ENCODE measurements at places on chromosomes 5 and 9.

DNA sequence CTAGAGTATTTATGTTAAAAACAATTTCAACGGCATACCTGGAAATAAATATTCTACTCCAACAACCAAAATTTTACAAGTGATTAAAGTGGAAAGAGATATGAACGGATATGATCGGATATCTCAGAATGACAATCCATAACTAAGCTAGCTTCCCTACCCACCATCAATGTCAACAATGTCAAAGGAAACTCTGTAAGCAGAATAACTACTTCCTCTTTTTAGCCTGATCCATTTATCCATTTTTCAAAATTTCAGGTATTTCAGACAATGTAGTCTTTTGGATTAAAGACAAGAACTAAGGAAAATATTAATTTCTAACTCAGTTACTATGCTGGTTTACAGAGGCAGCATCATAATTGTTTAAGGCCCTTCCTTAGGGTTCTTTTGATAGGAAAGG lies 188.7 kb downstream of the DENND1A start:
- DNase-seq = no peak

GRCh38 chr5:76690704-76691466 lies 25.0 kb upstream of the F2R start:
- DNase-seq = no peak

DNA sequence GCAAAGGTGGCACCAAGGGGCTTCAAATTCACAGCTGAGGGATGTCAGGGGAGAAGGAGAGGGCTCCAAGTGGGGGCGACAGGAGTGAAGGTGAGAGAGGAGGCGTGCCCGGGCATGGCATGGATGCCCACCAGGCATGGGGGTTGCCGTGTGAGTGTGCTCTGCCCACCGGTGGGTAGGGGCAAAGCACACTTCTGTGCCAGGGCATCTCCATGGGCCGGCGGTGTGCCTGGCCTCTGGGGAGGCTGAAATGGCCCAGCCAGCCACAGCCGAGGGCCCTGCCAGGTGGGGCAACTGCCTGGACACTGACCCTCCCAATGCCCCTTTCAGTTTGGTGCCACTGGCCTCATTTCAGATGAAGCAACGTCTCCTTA lies 14.0 kb upstream of the RNU6ATAC start:
- no peak for DNase-seq

DNA sequence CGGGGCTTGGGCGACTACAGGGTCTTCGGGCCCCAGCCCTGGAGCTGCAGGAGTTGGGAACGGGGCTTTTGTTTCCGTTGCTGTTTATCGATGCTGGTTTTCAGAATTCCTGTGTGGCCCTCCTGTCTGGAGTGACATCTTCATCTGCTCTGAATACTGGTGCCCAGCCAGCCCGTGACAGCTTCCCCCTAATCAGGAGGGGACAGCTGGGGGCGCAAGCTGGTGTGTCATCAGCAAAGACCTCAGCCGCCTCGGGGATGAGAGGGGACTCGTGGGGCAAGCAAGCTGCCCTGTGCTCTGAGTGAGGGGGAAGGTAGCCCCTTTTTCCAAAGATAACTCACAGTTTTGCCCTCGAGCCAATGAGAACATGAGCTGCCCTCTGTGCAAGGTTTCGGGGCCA lies 110.7 kb downstream of the RXRA start:
- no peak for DNase-seq

DNA sequence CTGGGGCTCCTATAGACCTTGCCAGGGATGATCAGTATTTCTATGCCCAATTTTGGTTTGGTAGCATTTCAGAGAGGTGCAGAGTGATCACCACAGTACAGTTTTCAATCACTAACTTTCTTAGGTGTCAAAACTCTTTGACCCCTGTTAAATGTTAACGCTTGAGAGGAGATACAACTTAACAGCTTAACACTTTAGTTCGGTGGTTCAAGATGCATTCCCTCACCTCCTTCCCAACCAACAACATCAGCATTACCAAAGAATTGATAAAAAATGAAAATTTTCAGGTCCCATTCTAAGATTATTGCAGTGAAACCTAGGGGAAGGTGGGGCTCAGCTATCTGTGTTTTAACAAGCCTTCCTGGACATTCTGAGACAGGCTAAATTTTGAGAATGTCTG lies 16.2 kb downstream of the ALDH1A1 start:
- DNase-seq = no peak

GRCh38 chr9:134988706-134989105 lies 71.0 kb upstream of the FCN1 start:
- no peak for DNase-seq

- no peak for DNase-seq
Measured at GRCh38 chr5:161481922-161482321, 64.6 kb downstream of the GABRB2 start.

DNA sequence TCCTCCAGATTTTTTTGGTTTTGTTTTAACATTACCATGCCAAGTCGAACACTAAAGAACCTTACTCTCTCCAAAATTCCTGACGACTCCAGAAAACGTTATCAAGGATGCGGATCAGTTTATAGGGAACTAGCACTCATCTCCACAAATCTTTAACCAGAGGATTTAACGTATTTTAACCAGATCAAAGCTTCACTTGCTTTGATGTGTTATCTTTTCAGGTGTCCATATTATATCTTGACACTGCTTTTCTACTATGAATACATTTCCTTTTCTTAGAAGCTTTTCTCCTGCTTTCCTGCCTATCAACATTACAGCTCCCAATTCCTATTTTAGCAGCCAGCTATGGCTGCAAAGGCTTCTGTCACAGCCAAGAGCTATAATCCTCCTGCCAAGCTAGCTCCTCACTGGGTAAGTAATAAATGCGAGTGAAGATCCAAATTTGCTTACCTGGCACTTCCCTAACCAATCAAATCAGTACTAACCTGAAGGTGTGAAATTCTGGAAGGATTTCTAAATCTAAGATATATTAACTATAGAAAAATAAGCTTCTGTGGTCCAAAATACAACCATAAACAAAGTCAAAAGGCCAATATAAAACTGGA lies 60.2 kb downstream of the CDC14B start:
- DNase-seq = no peak

GRCh38 chr5:151195622-151196021 lies 28.3 kb downstream of the CCDC69 start:
- DNase-seq = no peak

- peak; percentile 18 for DNase-seq
Measured at GRCh38 chr5:73823508-73823925, 197.5 kb downstream of the ARHGEF28 start.

DNA sequence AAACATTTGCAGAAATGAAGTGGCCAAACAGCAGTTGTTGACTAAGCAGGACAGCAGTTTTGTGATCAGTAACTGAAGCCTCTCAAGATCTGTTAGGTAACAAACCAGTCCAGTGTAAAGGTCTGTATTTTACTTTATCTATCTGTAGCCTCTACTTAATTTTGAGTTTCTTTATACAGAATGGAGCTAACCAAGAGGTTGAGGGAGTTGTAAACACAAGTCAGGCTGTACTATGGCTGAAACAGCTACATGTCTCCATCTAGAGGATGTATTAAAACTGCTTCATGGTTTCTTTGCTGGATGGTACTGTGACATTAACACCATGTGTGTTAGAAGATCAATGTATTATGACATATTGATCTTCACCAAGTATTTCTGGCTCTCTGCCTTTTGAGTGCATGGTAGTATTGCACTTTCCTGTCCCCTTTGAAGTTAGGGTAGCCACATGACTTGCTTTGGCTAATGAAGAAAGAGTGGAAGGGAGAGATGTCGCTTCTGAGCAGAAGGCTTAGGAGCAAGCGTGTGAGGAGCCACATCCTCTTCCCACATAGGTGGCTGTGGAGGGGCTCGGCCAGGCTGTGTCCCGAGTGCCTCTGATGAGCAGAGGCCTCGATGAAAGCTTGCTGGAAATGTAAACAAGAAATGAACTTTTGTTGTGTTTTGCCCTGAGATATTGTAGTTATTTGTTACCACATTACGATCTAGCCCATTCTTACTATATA lies 105.6 kb upstream of the PCA3 start:
- peak; percentile 49 for DNase-seq

GRCh38 chr5:67355120-67355713 lies 158.6 kb upstream of the CD180 start:
- DNase-seq = no peak

GRCh38 chr5:126613941-126614592 lies 13.3 kb downstream of the PHAX start:
- no peak for DNase-seq

- DNase-seq = no peak
Measured at GRCh38 chr9:130292106-130292505, 26.5 kb downstream of the HMCN2 start.

GRCh38 chr9:36441966-36442365 lies 41.9 kb upstream of the RNF38 start:
- no peak for DNase-seq

DNA sequence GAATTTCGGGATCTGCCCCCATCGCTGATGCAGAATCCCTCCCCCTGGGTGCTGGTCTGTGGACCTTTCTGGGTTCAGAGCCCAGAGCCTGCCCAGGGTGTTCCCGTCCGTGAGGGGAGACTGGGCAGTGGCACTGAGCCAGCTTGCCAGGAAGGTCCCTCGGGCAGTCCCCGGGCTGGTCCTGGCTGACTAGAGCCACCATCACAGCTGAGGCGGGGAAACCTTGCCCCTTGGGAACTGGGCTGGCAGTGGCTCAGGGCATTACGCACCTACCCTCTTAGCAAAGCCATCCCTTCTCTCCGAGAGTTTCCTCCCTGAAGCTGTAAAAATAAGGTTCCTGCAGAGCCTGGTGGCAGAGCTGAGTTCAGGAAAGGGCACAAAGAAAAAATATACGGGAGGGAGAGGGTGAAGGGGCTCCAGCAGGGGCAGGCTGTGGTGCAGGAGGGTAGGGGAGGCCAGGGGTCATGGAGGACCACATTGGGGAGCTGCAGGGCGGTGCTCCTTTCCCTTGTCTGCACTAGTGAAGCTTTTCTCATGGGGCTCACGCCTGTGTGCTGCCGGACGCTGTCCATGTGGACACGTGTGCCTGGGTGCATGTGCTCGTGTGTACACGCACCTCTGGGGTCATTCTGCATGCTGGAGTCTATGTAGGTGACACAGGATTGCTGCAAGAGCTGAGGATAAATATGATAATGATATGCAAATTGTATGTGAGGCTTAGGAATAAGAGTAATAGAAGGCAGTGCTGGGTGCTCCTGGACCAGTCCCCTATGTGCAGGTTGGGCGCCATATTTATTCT lies 118.9 kb downstream of the LHX2 start:
- DNase-seq = no peak

DNA sequence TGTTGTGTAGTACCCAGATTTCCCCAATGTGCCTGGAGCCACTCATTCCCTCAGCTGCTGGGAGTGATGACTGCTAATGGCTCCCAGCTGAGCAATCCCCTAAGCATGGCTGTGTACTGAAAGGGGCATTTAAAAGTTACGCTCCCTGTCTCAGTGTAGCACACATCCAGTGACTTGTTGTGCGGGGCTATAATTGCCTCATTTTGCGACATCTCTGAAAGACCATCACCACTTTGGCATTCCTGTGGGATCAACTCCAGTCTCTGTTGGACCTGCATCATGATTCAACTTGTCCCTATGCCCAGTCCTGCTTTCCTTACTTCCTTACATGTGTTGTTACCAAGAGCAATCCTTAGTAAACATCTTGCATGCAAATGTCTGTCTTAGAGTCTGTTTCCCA lies 201.2 kb upstream of the MPDZ start:
- no peak for DNase-seq

DNA sequence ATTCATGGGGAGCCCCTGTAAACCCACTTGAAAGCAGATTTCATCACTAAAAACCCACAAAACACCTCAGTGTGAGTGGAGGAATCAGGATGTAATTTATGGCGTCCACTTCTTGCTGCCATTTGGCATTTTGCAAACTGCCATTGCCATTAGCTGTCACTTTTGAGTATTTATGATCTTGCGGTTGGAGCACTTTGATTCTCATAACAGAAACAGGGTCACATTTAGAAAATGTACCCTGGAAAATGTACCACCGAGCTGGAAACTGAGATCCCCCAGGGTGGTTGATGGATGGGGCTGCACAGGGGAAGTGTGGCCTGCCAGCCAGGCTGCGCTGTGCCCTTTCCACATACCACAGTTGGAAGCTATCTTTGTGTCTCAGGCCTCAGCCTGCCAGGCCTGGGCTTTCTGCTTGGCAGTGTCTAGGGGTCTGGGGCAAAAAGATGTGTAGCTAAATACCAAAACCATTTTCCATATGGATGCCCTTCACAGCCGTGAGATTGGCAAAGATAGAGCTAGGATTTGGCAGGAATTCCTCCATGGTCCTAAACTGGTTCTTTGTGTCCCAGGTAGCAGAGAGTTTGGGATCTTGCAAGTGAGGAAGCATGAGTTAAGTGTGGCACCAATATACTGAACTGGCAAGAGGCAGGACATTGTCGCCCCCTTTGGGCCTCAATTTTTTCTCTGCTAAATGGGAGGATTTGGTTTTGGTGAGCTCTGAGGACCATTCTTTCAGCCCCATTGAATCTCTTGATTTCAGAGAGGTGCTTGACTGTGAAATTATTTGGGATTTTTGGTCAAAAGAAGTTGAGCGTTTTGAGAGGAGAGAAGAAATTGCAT lies 46.2 kb downstream of the GALNT10 start:
- no peak for DNase-seq

DNA sequence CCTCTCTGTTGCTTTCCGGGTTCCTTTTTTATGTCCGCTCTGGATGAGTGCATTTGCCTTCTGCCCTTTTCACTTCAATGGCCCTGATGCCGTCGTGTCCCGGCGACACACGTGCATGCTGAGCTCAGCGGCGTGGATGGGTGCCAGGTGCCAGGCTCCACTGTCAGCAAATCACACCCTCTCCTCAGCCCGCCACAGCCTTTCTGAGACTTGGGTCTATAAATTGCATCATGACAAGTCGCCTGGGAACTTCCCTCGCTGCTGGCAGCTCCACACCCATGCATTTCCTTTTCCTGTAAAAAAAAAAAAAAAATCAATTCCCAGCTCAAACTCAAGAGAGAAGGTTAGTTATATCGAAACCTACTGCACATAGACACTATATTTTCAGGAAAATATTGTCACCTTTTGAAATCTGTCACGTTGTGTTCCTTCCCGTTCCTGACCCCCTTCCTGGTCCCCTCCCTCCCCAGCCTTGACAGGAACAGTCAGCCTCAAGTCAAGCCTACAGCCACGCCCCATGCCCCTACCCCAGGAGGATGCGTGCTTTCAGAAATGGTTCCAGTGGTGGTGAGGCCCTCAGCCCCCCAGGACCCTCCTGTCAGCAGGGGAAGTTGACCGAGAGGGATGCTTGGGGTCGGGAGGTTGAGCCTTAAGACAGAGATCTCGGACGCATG lies 110.3 kb upstream of the PTCH1 start:
- DNase-seq = no peak

- DNase-seq = no peak
Measured at GRCh38 chr5:68000805-68001204, 214.8 kb upstream of the PIK3R1 start.
